ENCODE measurements at places on chromosomes 12 and 14. TPM values are rescaled to one million over a fixed set of nuclear protein-coding genes. Genes with fewer than 3 reads are reported as not detected.

GRCh38 chr12:80939231-80939950 is 1.7 kb upstream of the LIN7A start:
- H3K4me1 ChIP-seq = no peaks in the 10 kb centered on the region
- no peak overlapping the region for H3K27ac ChIP-seq
- H3K4me3 ChIP-seq = no peak overlapping the region
- DNase-seq = no peak

- no peaks in the 10 kb centered on the region for H3K36me3 ChIP-seq
- no peak for DNase-seq
- peaks cover 44% of the 10 kb centered on the region for H3K27me3 ChIP-seq
Measured at GRCh38 chr12:130163461-130164215, 1.4 kb downstream of the FZD10 start.

DNA sequence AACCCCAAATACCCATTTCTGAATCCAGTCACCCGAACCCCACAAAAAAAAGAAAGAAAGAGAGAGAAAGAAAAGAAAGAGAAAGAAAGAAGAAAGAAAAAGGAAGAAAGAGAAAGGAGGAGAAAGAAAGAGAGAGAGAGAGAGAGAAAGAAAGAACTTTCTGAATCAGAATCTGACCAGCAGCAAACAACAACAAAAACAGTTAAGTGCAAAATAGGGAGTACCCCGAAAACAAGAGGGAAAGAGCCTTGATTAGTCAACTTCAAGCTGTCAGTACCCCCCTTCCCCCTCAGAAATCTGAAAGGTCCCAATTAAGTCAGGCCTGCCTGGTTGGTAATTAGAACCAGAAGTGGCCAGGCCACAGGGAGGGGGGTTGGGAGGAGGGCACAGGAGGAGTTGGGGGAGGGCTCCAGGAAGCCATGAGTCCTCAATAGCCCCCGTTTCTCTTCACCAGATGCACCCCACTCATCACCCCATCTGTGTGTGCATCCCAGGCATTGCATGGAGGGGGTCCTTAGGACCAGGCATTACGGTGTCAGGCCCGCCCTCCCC is 9.8 kb downstream of the RARG start:
- H3K4me1 ChIP-seq = peaks cover 88% of the 10 kb centered on the region
- peak overlapping the region; percentile 82 for H3K27ac ChIP-seq
- peak overlapping the region; percentile 33 for H3K4me3 ChIP-seq
- H3K27me3 ChIP-seq = no peaks in the 10 kb centered on the region
- no peak for DNase-seq

- no peak for DNase-seq
- H3K4me1 ChIP-seq = no peaks in the 10 kb centered on the region
- no peaks in the 10 kb centered on the region for H3K27me3 ChIP-seq
- H3K27ac ChIP-seq = no peak overlapping the region
Measured at GRCh38 chr12:78550831-78551230, 313.7 kb upstream of the SYT1 start.

DNA sequence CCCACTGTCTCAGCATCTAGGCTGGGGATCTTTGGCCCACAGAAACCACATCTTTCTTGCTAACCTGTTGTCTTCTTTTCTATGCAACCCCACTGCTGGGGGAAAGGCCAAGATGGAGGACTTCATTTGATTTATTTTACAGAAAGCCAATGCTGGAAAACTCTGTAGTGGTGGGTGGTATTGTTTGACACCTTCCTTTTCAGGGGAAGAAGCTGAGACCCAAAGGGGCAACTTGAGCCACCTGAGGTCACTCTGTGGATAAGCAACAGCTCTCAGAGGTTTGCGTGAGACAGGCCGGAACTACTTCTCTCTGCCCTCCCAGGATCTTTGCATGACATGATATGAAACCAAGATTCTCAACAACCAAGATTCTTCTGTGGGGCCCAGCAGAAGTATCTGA is 645.2 kb downstream of the VRK1 start:
- H3K4me1 ChIP-seq = peaks cover 11% of the 10 kb centered on the region
- DNase-seq = no peak
- H3K27ac ChIP-seq = no peak overlapping the region
- no peak overlapping the region for H3K4me3 ChIP-seq

GRCh38 chr12:119247720-119248043 is 69.0 kb downstream of the HSPB8 start:
- DNase-seq = no peak
- H3K4me3 ChIP-seq = no peak overlapping the region
- no peak overlapping the region for H3K27ac ChIP-seq

DNA sequence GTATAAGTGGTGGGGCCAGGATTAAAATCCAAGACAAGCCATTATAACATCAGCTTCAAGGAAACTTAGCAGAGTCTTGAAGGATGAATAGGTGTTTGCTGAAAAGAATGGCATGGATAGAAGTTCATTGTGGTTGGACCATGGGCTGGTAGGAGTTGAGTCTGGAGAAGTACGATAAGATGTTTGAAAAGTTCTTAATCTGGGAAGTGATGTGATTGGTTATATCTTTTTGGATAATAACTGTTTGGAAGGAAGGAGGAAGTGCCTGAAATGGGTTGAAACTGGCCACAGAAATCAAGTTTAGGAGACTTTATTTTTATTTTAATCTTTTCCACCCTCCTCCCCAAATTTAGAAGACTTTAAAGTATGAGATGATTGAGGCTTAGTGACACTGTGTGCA is 4.9 kb downstream of the DENR start:
- H3K4me1 ChIP-seq = peaks cover 8% of the 10 kb centered on the region
- H3K36me3 ChIP-seq = peaks cover 8% of the 10 kb centered on the region
- no peaks in the 10 kb centered on the region for H3K27me3 ChIP-seq
- DNase-seq = no peak
- H3K27ac ChIP-seq = no peak overlapping the region
- no peak overlapping the region for H3K4me3 ChIP-seq

- no peak overlapping the region for H3K27ac ChIP-seq
- no peaks in the 10 kb centered on the region for H3K4me1 ChIP-seq
- no peaks in the 10 kb centered on the region for H3K36me3 ChIP-seq
- no peaks in the 10 kb centered on the region for H3K27me3 ChIP-seq
- DNase-seq = peak; percentile 36
Measured at GRCh38 chr14:33839193-33840076, 111.4 kb downstream of the EGLN3 start.

DNA sequence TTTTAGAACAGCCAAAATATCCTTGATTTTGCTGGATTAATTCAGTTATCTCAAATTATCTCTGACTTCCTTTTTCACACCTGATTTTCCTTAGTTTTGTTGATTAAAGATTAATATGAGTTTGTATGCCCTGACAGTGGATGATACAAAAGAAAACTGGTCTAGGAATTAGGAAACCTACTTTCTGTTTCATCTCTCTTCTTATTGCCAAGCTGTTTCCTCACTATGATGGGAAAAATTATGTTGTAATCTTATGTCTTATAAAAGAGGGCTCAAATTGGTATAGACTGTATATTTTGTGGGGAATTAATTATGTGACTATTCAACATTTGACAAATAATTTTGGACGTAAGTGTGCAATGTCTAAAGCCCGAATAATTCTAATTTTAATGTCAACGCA is 271.6 kb downstream of the FBXL14 start:
- H3K4me3 ChIP-seq = no peak overlapping the region
- H3K27me3 ChIP-seq = no peaks in the 10 kb centered on the region
- H3K27ac ChIP-seq = no peak overlapping the region
- no peaks in the 10 kb centered on the region for H3K36me3 ChIP-seq
- no peak for DNase-seq

PTPRQ gene
- not detected for total RNA-seq

TRHDE gene
- total RNA-seq = not detected

TMEM233 gene
- total RNA-seq = not detected

NFKBIA gene
- total RNA-seq = 129 TPM

GPR84 gene
- total RNA-seq = not detected

MUCL1 gene
- total RNA-seq = not detected

ITGB7 gene
- 590 TPM for total RNA-seq
